ENCODE measurements at places on chromosomes 1 and 21.

- no peak for DNase-seq
These were observed 2.5 kb downstream of the CFAP126 start for GRCh38 chr1:161365207-161365606.

DNA sequence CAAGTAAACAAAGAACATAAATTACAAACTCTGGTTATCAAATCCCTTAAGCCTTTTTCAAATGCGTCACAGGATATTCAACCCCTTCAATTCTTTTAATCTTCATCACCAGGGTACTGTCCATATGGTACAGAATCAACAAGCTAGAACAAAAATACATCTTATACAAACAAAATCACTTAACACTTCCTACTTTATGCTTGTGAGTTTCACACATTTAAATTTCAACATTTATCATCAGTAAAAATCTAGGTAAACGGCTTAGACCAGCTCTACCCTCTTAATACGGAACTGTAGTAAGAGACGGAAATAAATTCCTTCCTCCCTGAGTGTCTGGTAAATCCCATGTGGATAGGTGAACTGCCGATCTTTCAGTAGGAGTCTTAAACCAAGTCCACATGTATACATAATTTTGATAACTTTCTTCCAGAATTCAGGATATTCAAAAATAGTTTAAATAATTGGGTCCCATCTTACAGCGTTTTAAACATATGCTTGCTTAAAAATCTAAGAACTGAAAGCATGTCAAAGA, 1.0 kb downstream of the CCDC181 start:
- DNase-seq, result no peak

- peak; percentile 90 for DNase-seq
These were observed 12.6 kb downstream of the FLG2 start for GRCh38 chr1:152347116-152347728.

- DNase-seq, result peak; percentile 27
These were observed 590 bp downstream of the FOXJ3 start for GRCh38 chr1:42334240-42335049.
